ENCODE measurements at places on chromosomes 7 and 10. TPM values are rescaled to one million over a fixed set of nuclear protein-coding genes. Genes with fewer than 3 reads are reported as not detected.
A peak's percentile ranks its signal among the peaks of the same experiment; 100 is the strongest.

Gene FAM131B
- 0.08 TPM for total RNA-seq

GRCh38 chr10:123287594-123288247 lies 133.5 kb downstream of the BUB3 start:
- no peak overlapping the region for H3K4me3 ChIP-seq
- DNase-seq: no peak
- H3K27me3 ChIP-seq: no peaks in the 10 kb centered on the region
- no peak overlapping the region for H3K27ac ChIP-seq
- no peaks in the 10 kb centered on the region for H3K36me3 ChIP-seq

- peak overlapping the region; percentile 14 for H3K27ac ChIP-seq
- no peak for DNase-seq
- no peaks in the 10 kb centered on the region for H3K36me3 ChIP-seq
- H3K4me3 ChIP-seq: no peak overlapping the region
- H3K4me1 ChIP-seq: no peaks in the 10 kb centered on the region
These were observed 51.1 kb upstream of the KCNIP2 start for GRCh38 chr10:101894742-101895141.

GRCh38 chr10:70693619-70694335 lies 21.5 kb downstream of the ADAMTS14 start:
- H3K36me3 ChIP-seq: no peaks in the 10 kb centered on the region
- H3K27me3 ChIP-seq: no peaks in the 10 kb centered on the region
- no peaks in the 10 kb centered on the region for H3K4me1 ChIP-seq
- no peak overlapping the region for H3K27ac ChIP-seq
- no peak overlapping the region for H3K4me3 ChIP-seq
